NT2/D1 (cell line): ENCODE measurements at places on chromosomes 4 and X.

DNA sequence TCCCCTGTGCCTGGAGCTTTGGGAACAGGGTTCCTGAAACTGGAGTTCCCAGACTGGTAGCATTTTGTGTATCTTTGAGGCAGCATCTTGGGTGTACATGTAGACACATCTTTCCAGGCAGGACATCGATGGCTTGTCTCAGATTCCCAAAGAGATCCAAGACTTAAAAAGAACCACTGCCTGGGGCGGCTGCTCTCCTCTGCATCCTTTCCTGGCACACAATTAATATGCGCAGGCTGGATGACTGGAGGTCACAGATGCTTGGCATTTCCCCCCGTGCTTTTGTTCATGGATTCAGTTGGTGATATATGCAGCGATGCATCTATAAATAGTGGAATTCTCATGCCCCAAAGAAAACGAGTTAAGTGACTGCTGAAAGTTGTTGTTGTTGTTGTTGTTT lies 80.5 kb downstream of the CLDN34 start:
- no peak for DNase-seq

DNA sequence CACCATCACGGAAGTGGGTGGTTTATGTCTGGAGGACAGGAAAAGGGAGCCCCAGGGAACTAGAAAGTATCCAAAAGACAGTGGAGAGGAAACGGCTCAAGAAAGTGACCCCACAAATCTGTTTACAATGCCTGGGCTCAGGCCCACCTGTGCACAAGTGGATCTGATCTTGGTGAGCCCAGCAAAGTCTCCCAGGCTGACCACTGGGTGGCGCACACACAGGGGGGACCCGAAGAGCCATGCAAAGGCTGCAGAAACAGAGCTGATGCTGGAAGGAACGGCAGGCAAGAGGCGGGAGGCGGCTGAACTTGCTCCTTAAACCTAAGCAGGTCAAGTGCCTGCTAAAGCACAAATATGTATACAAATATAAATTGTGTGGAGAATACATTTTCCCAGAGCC lies 9.6 kb downstream of the HAUS7 start:
- no peak for DNase-seq

- no peak for DNase-seq
Measured at GRCh38 chr4:41505161-41505661, 32.7 kb upstream of the LIMCH1 start.

DNA sequence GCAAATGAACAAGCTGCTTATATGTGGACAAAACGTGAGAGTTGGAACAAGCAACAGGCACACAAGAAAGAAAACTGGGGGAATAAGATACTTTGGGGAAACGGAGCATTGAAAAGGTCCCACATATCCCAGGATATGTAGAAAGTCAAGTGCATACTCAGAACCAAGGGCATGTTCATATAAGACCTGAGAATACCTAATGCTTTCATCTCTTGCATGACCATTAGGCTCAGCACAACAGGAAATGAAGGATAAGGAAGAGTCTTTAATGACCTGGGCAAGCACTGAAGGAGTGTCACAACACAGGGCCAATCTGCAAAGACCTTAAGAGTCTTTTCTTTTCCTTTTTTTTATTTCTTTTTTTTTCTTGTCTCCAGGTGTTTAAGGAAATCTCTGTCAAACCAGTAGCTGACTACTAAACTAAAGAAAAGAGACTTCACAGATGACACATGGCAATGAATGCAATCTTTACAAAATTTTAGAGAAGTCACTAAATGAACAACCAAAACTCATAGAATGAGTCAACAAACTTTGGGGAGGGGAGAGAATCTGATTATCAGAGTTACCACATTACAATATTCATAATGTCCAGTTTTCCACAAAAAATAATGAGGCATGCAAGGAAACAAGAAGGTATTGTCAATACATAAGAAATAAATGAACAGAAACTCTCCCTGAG lies 67.9 kb upstream of the STK26 start:
- no peak for DNase-seq

GRCh38 chrX:109760209-109760921 lies 27.3 kb upstream of the ACSL4 start:
- DNase-seq = no peak

- DNase-seq = no peak
Measured at GRCh38 chr4:130449741-130450140, 1353.8 kb downstream of the C4orf33 start.

- DNase-seq = no peak
Measured at GRCh38 chrX:40298069-40298468, 200.3 kb upstream of the BCOR start.

DNA sequence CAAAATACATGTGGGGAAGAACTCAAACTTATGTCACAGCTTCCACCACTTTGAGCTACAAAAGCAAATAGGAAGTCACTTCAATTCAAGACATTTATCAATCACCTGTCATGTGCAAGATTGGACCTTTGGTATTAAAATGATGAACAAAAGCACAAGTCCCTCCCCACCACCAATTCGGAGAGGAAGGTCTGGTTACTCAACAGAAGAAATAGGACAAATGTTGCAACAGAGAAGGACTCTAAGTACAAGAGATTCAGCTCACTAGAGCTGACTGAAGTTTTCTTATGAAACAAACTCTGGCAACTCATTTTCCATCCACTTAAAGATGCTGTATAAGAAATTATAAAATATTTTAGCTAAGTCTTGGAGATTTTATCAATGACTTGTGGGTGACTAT lies 16.0 kb upstream of the MMRN1 start:
- DNase-seq = no peak

DNA sequence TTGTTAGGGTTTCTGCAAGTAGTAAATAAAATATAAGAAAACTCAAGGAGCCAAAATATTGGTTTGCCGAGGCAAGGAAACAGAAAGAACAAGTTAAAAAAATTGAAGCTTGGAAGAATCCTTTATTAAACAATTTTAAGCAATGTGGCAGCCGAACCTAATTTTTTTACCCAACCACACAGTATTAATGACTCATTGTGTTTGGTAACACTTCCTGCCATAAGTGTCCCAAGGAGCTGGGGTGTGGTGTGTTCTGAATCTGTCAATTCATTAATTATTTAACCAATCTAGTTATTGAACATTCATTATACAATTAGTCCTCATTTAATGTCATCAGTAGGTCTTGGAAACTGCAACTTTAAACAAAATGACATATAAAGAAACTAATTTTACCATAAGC lies 19.3 kb upstream of the CPE start:
- DNase-seq = no peak

- no peak for DNase-seq
Measured at GRCh38 chr4:123825596-123826291, 429.1 kb downstream of the SPRY1 start.

DNA sequence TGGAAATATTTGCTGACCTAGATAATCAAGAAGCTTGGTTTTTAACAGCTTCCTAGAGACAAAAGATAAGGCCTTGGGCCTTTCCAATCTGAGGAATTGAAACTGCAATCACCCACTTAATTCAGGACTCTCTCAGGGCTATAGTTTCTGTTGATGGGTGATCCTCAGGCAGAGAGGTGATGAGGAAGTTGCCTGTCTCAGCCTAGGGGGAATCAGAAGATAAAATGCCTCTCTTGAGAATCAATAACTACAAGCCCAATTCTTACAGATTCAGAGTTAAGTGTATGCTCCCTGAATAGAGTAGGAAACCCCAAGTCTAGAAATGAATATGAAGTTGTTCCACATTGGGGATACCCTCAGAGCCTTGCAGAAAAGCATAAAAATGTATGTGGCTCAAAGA lies 45.5 kb downstream of the NFKB1 start:
- DNase-seq = no peak

GRCh38 chr4:148770848-148771247 lies 328.6 kb upstream of the NR3C2 start:
- no peak for DNase-seq

DNA sequence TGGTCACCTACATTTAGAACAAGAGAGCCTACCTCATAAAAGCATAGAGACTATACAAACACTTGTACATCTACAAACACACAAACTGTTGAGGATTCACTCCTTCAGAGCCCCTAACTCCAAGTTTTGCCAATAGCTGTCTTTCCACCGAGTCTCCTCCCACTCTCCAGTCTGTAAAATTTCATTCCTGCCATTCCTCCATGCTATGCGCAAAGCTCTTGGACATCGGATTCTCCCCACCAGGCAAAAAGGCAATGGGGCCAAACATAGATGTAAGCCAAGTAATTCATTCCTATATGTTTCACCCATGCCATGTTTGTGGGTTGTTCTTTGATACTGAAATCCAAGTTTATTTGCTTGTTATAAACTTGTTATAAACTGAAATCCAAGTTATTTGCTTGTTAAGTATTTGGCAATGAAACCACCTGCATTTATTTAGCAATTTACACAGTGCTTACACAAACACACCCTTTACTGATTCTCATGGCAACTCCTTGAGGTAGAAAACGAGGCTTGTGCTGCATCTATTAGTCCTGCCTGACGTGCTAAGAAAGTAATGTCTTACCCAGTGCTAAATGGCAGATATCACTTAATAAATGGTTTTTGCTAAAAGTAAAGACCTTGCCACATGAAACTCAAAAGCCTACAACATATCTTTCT lies 91.1 kb downstream of the SCFD2 start:
- no peak for DNase-seq

DNA sequence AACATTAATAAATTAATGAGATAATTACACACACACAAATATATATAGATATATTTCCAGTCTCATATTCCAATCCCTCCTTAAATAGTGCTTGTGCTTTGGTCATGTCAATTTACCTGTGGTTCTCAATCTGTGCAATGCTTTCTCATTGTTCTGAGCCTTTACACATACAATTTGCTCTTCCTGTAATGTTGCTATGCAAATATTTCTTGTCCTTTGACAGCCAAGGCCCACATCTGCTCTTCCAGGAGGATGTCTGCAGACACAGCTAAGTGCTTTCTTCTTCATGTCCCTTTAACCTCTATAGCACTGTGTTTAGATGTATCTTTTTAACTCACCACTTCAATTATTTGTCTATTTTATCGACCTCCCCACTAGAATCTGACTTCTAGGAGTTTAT lies 67.3 kb upstream of the RAPGEF2 start:
- DNase-seq = no peak

DNA sequence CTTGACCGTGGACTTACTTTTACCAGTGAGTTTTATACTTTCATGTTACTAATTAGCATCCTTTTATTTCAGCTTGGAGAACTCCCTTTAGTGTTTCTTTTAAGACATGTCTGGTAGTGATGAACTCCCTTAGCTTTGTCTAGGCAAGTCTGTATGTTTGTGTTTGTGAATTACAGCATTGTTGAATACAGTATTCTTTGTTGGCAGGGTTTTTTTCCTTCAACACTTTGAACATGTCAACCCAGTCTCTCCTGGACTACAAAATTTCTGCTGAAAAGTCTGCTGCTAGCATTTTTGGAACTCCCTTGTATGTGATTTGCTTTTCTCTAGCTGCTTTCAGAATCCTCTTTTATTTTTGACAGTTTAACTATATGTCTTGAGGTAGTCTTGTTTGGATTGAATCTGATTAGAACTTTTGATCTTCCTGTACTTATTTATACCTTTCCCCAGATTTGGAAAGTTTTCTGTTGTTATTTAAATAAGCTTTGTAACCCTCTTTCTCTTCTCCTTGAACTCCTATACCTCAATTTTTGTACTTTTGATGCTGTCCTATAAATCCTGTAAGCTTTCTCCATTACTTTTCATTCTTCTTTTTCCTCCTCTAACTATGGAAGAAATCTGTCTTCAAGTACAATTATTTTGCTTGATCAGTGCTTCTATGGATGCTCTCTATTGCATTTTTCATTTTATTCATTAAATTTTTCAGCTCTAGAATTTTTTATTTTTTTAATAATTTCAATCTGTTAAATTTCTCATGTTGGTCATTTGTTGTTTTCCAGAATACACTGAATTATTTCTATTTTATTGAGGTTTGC lies 14.1 kb downstream of the PAPSS1 start:
- DNase-seq = no peak

GRCh38 chr4:139552517-139553307 lies 3.3 kb downstream of the SETD7 start:
- DNase-seq = no peak

DNA sequence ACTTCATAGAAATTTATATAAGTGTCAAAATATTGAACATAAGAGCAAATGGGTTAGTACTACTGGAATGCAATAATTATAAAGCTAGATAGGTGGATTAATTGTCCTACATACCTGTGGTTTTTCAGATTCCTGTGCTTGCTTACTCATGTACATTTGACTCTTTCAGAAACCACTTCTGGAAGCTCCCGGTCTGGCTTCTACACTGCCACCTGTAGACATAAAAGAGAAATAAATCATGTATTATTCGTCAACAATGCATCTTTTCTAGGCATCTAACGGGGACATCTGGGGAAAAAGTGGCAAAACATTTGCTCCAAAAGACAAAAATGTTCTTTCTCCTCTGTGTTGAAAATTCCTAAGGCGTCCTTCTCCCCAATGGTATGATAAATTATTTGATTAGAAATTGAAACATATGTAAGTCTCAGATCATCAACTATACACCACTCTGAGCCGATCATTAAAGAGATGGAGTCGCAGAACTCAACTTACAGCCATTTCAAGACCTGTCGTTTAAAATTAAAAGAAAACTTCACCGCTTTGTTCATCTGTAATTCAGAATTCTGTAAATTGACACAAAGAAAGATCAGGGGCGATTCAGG lies 648.7 kb upstream of the DIPK2B start:
- no peak for DNase-seq

GRCh38 chr4:115334736-115335411 lies 221.5 kb upstream of the NDST4 start:
- DNase-seq = no peak

GRCh38 chr4:11451716-11452115 lies 23.0 kb upstream of the HS3ST1 start:
- DNase-seq = no peak

DNA sequence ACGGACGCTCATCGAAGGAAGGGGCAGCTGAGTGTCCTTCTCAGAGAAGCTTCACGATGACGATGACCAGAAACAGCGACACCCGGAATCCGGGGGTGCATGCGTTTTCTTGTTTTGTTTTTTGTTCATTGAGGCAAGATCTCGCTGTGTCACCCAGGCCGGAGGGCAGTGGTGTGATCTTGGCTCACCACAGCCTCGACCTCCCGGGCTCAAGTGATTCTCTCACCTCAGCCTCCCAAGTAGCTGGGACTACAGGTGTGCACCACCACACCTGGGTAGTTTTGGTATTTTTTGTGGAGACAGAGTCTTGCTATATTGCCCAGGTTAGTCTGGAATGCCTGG lies 19.8 kb downstream of the DGKQ start:
- DNase-seq = no peak

DNA sequence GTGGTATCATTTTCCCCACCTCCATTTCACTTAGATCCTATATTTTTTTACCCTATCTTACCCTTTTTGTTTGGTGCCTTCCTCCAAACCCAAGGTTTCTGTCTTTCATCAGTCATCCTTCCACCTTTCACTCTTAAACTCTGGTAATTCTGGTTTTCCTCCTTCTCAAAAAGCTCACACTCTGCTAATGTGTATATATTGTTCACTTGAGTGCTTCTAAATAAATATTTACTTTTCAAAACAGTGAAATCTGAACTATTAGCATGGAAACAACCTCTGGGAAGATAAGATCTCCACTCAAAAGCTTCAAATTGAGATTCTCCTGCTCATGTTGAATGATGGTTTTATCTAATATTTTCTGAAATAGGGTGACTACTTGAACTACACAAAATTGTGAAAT lies 21.5 kb downstream of the XIAP start:
- no peak for DNase-seq
